ENCODE measurements at places on chromosomes 11 and 22.

GRCh38 chr11:112455791-112456190 is 195.1 kb upstream of the PLET1 start:
- DNase-seq, result no peak

DNA sequence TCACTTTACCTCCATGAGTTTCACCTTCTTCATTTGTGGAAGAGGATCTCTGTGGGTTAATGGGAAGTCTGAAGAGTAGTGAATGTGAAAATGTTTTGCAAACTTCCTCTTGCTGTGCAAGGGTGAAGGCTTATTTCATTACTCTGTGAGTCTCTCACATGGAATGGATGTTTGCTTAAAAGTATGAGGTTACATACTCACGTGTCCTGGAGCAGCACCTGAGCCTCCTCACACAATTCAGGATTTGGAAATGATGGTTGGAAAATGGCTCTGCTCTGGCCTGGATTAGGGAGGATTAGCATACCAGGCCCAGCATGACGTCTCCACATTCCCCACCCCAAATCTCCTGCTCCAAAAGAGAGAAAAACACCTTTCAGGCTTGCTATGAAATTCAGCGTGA is 4.8 kb downstream of the GRAMD1B start:
- no peak for DNase-seq

- no peak for DNase-seq
Measured at GRCh38 chr11:92702037-92702804, 267.2 kb upstream of the MTNR1B start.

- no peak for DNase-seq
Measured at GRCh38 chr11:96168623-96169022, 174.4 kb downstream of the MAML2 start.

DNA sequence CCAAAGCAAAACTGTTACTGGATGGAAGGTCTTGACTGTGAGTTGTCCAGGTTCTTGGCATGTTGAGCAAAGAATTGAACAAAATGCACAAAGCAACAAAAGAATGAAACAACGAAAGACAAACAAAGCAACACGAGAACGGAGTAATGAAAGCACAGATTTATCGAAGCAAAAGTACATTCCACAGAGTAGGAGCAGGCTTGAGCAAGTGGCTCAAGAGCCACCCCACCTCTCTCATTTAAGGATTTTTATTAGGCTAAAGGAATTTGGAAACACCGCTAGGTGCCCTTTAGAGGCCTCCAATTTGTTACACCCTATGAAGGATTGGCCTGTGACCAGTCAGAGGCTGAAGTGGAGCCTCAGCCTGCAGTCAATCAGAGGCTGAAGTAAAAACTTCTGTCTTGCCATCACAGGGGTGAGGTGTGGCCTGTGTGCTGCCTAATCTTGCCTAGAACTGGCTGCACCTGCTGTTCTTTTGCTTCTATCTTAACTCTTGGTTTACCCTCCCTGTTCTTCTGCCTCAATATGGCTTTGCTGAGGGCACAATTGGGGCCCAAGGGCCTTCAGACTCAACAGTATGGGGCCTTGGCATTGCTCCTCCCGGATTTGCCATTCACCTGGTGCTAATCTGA is 59.4 kb upstream of the FTH1 start:
- no peak for DNase-seq

DNA sequence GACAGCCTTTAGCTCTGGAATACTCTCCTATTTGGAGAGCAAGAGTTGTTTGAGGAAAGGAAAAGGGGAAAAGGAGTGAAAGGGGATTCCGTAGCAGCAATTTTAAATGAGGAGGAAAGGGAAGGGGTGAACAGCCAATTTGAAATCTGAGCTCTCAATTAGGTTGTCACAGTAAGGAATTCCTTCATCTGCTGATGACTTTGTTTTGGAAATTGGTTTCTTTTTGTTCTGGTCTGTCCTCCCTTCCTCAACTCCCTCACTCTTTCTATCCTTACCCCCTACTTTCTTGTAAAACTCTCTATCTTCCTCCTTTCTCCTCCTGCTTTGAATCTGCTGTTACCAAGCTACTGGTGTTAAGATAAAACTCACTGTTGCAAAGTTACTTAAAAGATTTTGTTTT is 1155.6 kb downstream of the DLG2 start:
- no peak for DNase-seq

DNA sequence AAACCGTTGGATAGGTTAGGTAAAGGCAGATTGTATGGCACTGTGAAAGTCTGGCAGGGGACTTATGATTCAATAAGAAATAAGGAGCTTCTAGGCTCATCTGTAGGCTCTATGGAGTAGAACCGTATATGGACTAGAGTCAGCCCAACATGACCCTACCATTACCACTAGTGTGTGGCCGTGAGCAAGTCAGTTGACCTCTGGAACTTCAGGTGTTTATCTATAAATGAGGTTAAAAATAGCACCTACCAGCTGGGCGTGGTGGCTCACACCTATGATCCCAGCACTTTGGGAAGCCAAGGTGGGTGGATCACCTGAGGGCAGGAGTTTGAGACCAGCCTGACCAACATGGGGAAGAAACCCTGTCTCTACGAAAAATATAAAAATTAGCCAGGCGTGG is 4.4 kb downstream of the HINFP start:
- no peak for DNase-seq

DNA sequence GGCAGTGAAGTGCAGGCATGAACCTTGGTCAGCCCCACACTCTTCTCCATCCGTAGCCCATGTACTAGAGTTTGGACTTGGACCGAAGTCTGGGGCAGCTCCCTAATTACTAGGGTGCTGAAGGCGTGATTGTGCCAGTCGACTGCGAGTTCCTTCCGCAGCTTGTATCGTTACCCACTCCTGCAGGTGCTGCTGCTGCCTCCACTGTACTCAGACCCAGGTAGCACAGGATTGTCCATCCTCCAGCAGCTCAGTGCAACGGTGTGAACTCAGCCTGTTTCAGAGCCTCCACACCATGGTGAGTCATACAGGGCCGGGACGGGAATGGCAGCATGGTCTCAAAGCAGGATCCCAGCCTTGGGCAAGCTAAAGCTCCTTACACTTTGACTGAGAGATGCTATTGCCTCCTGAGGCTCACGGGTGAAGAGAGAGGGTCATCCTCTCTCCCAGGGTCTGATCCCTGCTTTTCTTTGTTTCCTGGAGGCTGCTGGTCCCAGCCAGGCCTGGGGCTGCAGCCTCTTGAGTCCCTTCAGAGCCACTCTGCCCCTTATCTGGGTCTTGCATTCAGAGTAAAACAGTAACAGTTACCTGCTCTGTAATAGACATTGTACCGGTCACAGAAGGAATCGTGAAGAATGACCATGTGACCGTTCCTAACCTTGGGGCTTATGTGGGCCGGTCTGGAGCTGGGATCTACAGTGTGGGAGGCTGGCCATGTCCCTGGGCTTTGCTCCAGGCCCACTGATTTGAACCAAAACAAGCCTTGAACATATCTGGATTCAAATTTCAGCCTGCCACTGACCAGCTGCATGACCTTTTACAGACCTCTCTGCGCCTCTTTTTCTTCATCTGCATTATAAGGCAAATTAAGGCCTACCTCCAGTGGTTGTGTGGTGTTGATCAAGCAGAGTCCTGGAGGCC is 1.7 kb downstream of the TKFC start:
- no peak for DNase-seq

GRCh38 chr11:75035911-75036565 is 47.3 kb downstream of the NEU3 start:
- DNase-seq, result no peak

Data from stimulated activated naive CD8-positive, alpha-beta T cell treated with anti-CD3 and anti-CD28 coated beads, Interleukin-15, amount 100 ng/mL, for 72 hours (primary cell).